Heart right ventricle (tissue), 16 donors: ENCODE measurements at places on chromosomes 4 and X. TPM values are rescaled to one million over a fixed set of nuclear protein-coding genes. Genes with fewer than 3 reads are reported as not detected.

GRCh38 chr4:144701683-144702233 is 55.8 kb downstream of the HHIP start:
- no peak for DNase-seq

GRCh38 chr4:5383191-5383980 is 325.0 kb downstream of the EVC2 start:
- no peak for DNase-seq

DNA sequence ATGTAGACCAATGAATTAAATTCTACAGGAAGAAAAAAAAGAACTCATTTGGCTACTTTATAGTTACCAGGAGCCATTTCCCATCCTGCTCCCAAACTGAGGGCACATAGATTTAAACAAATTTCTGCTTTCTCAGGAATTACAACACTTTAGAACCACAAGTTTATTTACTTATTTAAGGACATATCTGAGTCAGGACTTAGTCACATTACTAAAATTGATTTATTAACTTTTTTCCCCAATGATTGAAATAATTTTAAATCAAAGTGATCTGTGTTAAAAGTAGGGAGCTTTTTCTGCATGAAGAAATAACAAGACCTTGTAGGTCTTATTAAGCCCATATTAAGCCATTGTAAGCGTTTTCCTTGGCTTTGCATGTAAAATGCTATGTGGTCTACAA is 291.0 kb upstream of the HAND2 start:
- no peak for DNase-seq

DNA sequence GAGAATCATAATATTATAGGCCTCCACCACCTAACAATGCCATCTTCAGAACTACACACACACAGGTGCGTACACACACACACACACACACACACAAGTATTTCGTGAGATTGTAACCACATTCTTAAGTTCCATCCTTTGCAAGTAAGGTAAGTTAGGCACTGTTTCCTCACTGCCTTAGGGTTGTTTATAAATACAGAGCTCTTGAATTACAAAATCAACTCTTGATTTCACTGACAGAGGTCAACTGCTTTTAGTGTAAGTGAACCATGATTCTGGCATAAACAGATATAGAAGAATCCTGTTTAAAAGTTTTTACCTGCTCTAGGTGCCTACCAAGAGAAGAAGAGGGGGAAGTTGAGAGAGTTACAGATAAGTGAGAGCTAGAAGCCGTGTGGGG is 166.1 kb downstream of the DMD start:
- DNase-seq, result no peak

DNA sequence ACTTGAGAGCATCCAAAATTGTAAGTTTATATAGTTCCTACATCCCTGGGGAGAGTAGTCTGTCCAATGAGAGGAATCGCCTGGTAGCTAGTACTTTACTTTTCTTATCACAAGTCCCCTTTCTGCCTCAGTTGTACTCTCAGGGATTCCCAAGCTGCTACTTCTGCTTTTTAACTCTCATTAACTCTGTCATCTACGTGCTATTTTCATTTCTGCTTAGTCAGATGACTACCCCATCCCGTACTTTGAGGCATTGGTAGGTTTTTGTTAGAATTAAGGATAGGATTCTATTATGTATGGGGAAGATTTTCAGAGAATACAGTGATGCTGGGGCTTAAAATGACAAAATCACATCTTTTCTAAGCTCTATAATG is 24.7 kb downstream of the RBPJ start:
- DNase-seq, result no peak

GRCh38 chrX:135168486-135168885 is 2.7 kb downstream of the CT55 start:
- no peak for DNase-seq

Gene MAOA
- total RNA-seq, result 114 TPM

- DNase-seq, result no peak
Measured at GRCh38 chrX:14673236-14673635, 143.9 kb downstream of the GLRA2 start.

- DNase-seq, result no peak
Measured at GRCh38 chrX:37453821-37454220, 104.7 kb downstream of the PRRG1 start.

GRCh38 chrX:122119361-122119760 is 1064.7 kb upstream of the GRIA3 start:
- DNase-seq, result no peak

Gene ERAS
- total RNA-seq, result not detected

Gene ODAPH
- not detected for total RNA-seq

GRCh38 chrX:40005292-40006011 is 92.3 kb downstream of the BCOR start:
- peak; percentile 8 for DNase-seq

GRCh38 chr4:184384056-184384809 is 90.1 kb downstream of the IRF2 start:
- DNase-seq, result no peak

DNA sequence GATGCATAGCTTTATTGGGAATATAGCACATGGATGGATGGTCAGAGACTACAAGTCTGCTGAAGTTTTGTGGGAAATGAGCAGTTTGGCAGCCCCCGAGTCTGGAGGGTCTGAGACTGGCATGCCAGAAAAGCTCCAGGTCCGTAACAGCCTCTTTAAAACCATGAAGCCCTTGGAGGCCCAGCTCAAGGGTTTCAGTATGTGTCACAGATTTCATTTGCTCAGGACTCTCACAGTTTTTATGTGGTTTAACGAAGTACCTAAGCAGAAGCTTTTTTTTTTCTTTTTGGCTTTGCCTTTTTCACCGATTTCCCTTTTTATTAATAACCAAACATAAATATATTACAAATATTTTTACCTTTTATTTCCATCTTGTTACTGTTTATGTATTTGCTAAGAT is 30.6 kb upstream of the TMEM184C start:
- DNase-seq, result no peak

Gene CHRDL1
- total RNA-seq, result 2.3 TPM

- DNase-seq, result peak; percentile 75
Measured at GRCh38 chrX:71622576-71623450, 4.5 kb upstream of the CXCR3 start.

- no peak for DNase-seq
Measured at GRCh38 chr4:38102957-38103588, 142.9 kb downstream of the PTTG2 start.

Gene AVPR2
- total RNA-seq, result 1.8 TPM
